Sciatic nerve (tissue), 2 donors: ENCODE measurements at places on chromosomes 2 and 18.
A peak's percentile ranks its signal among the peaks of the same experiment; 100 is the strongest.

DNA sequence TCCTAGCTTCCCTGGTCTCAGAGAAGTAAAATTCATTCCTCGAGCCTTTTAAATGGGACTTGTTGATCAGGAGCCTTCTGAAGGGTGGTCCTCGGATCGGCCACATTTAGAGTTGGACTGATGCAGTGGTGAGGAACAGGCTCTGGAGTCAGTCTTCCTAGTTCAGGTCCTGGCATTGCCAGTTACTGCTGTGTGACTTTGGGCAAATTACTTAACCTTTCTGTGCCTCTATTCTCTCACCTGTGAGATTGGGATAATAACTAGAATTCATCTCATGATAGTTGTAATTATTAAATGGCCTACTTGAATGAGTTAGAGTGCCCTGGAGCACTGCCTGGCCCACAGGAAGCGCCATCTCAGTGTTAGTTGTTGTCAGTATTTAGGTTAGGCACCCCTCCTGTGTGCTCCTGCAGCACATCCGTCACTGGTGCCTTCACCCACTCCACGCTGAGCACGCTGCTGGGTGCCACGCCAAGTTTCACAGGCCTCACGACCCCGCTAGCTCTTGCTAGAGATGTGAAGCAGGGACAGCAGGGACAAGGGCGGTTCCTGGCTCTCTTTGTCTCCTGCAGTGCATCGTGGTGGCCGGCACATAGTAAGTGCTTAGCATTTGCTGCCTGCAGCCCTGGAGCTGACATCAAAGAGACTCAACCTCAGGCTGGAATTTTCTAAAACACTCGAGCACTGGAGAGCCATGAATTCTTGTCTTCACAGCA is 122.9 kb downstream of the FAM210A start:
- no peak for DNase-seq

DNA sequence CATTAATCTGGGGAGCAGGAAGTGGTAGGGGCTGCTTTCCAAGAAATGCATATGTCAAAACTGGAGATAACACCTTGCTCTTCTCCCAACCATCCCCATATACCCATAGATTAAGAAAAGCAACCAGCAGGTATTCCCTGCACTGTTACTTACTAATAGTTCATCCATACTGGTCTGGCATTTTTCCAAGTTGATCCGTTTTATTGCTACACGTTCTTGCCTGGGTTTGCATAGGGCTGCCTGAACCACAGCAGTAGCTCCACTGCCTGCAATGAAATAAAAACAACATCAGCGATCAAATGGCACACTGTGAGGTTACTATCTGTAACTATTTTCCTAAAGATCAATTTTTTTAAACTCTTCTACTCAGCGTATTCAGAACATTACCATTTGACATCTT is 65.6 kb downstream of the STK39 start:
- DNase-seq, result no peak

DNA sequence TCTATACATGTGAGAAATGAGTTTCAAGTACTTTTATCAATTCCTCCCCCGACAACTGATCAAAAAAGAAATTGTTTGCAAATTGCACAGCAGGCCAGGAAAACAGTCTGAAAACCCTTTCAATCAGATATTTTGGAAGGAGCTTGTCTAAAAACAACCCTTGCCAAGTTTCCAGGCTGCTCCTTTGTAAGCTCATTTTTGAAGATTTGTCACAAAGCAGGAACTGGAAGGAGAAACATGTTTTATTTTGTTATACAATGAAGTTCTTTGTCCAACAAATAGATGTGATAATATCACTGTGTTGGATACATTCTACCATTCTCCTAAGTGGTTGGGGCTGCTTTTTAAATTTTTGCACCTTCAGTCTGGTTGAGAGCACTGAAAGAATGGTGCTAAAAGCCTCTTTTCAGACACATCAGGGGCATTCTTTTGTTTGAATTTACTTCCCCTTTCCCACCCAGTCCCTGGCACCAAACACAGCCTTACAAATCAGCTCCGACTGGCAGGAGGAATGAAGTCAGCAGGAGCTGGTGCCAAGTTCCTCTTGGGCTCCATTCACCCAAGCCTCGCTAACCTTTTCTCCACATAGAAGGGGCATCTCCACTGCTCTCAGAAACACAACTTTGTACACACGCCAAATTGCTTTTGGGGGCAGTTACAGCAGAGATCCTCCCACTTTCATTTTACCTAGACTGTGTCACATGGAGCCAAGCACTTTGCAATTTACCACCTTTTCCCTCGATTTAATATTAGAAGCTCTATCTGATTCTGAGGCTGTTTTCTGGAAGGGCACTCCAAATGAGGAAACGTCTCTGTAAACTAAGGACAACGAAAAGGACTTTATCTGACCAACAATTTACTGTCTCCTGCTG is 88.0 kb downstream of the C1D start:
- peak; percentile 57 for DNase-seq

DNA sequence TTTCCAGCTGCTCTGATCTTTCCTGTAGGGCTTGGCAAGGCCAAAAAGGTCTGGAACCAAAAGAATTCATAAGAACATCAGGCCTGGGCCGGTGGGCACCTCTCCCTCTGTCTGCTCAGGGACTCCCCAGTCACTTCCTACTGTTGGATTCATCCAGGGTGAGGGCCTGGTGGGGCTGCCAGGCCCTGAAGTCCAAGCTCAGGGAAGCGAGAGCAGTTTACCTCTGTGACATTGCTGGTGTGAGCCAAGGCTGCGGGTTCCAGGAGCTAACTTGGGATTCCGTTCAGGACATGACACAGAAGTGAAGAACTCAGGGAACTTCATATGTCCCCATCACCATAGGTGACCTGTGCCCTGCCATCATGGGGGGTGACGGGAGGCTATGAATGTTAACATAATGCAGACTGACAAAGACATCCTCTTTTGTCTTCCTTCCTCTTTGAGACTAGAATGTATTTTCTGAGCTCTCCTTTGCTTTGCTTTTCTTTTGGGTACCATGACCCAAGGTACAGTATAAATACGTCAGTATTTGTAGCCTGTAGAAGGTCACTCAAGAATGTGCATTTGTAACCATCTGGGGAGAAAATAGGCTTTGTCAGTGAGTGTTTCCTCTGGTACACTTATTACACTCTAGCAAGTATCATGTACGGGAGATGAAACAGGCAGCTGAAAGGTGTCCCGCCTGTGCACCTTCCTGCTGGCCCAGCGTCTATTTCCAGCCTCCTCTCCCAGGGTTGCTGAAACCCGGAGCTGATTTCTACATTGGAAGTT is 130.5 kb upstream of the SLC1A4 start:
- DNase-seq, result no peak

- DNase-seq, result no peak
These were observed 89.8 kb downstream of the KLHL14 start for GRCh38 chr18:32683044-32683443.

DNA sequence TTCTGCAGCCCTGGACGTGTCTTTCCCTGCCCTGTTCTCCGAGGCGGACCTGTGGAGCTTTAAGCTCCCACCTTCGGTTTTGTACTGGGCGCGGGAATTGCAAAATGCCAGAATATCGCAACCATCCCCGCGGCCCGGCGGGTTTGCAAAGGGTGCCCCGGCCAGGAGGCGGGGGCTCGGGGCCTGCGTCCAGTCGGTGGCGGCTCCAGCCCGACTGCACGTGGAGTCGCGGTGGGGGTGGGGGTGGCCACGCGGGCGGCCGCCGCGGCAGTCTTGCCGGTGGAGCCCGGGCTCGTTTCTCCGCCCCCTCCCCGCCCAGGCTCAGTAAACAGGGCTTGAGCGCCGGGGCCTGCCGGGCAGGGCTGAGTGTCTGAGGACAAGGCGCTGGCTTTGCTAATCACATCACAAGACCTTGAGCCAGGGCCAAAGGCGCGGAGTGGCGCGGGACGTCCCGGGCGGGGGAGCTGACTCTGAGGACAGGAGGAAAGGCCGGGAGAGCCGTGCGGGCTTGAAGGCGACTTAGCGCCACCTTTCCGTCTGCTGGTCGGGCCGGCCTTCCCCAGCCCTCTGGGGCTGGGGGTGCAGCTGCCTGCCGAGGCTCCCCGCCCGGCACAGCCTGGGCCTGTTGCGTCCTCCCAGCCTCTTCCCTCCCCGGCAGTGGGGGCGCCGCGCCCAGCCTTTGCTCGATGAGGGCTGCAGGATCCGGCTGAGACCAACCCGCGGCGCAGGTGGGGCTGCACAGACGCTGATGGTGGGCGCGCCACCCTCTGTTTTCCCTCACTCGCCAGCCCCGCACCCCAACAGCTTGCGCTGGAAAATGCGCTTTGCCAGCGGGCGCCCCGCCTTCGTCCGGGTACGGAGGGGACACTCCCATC is 786 bp upstream of the ZFP36L2 start:
- peak; percentile 96 for DNase-seq

GRCh38 chr2:235411905-235412485 is 81.8 kb upstream of the AGAP1 start:
- DNase-seq, result no peak

DNA sequence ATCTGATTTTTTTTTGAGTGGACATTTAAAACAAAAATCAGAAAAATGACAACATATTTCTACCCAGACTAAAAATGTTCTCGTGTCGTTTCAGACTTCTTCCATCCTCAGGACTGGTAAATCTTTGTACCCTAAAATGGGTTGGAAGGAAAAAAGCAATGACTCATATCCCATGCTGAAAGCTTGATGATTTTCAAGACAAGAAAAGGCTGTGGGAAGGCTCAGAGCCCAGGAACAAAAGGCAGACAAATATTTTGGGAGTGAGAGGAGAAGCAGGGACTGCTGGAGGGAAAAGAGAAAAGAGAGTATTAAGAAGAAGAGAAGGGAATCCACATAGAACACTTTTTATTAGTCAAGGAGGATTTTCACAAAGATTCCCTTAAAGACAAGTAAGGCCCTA is 77.1 kb upstream of the CTAGE1 start:
- DNase-seq, result no peak

DNA sequence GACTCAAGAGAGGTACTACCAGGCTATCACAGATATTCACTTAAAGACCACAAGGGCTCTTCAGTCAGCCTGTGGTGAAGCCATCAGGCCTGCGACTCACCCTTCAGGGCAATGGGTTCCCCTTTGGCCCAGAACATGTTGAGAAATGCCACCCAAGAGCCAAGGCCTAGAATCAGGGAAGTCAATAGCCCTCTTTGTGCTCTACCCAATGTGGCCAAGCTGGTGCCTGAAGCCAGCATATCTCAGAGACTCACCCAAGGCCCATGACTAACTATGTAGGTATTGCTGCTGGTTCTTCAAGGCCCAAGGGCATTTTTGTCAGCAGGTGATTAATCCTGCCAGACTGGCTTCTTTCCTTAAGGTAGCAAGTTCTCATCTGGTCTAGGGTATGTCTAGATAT is 338.9 kb upstream of the SETBP1 start:
- DNase-seq, result no peak

DNA sequence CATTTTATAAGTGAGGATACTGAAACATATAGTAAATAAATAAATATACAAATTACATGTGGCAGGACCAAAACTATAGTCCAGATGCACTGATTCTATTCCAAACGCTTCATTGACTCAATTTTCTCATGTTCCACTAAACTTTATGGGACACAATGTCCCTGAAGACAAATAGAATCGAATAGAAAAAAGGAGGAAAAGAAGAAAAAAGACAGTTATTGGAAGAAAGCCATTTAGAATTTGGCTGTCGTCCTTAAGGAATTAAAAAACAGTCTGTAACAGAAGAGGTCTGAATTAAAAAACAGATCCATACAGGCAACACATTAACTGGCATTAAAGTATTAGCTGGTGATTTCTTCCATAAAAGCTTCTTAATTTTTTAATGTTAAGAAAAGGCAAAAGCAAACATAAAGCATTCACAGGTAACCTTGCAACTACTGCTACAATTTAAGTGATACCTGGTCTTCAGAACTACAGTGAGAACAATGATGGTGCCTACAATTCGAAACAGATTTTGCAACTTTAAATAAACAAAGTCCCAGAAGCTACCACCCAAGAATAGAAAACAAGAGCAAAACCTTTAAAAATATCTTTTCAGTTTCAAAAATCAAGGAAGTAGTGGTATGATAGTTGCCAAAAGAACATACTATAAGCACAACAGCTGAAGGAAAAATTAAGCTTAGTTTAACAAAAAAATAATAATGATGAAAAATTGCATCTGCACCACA is 17.4 kb upstream of the CHAC2 start:
- DNase-seq, result no peak

DNA sequence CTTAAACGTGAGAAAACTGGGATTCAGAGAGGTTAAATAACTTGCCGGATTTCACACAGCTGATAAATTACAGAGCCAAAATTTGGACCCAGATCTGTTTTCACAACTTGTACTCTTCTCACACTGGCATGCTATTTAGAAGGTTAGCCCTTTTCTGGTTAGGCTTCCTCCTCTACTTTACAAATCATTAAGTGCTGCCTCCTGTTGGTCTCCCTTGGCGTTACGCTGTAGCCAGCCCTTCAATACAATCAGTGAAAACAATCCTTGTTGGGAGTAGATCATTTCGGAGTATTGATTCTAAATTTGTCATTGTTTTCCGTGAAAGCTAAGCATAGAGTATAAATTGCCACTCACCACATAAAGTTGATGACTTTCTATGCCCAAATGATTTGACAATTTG is 153.5 kb downstream of the ARHGAP15 start:
- no peak for DNase-seq

DNA sequence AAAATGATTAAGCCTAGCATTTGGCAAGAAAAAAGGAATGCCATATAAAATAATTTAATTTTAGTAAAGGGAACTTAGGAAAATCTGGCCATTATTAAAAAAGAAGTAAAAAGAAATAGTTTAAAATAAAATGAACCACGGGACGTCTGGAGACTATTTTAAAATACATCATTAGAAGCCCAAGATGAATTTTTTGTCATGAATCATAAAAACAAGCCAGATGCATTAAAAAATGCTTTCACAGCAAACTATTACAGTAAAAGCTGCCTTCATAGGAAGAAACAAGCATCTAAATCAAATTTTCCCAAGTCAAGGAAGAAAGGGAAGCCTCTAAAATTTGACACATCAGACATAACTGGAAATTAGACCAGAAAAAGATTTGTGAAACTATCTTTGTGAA is 33.0 kb downstream of the COL5A2 start:
- DNase-seq, result no peak

DNA sequence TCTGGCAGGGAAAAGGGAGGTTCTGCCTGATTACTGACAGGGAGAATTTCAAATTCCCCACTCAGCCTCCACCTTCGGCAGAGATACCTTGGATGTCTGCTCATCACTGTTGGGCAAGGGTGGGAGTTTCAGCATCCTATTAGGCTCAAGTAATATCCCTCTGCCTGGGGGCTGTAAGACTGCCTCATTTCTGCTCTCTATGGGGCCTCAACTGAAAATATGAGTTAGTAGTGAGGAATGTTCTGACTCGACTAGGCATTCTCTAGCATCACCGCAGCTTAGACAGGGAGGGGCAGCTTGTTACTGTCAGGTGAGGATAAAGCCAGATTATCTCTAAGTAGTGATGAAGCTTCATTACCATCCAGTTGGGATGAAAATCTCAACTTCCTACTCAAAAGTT is 87.7 kb upstream of the LRP1B start:
- DNase-seq, result no peak
